ENCODE measurements at places on chromosomes 12 and 14. TPM values are rescaled to one million over a fixed set of nuclear protein-coding genes. Genes with fewer than 3 reads are reported as not detected.

WNT5B gene
- total RNA-seq: 0.27 TPM

ADAM20 gene
- 0.23 TPM for total RNA-seq

FBXO33 gene
- total RNA-seq: 16.4 TPM

GRIP1 gene
- not detected for total RNA-seq

TAMALIN gene
- total RNA-seq: 2.1 TPM

PCED1B gene
- total RNA-seq: 42.3 TPM

NKX2-1 gene
- total RNA-seq: not detected

IRAK4 gene
- 33.2 TPM for total RNA-seq
